ENCODE measurements at places on chromosomes 1 and 21.

- DNase-seq, result no peak
Measured at GRCh38 chr21:32413697-32414578, 1.4 kb downstream of the EVA1C start.

- DNase-seq, result no peak
Measured at GRCh38 chr1:36824390-36824861, 209.9 kb downstream of the GRIK3 start.

DNA sequence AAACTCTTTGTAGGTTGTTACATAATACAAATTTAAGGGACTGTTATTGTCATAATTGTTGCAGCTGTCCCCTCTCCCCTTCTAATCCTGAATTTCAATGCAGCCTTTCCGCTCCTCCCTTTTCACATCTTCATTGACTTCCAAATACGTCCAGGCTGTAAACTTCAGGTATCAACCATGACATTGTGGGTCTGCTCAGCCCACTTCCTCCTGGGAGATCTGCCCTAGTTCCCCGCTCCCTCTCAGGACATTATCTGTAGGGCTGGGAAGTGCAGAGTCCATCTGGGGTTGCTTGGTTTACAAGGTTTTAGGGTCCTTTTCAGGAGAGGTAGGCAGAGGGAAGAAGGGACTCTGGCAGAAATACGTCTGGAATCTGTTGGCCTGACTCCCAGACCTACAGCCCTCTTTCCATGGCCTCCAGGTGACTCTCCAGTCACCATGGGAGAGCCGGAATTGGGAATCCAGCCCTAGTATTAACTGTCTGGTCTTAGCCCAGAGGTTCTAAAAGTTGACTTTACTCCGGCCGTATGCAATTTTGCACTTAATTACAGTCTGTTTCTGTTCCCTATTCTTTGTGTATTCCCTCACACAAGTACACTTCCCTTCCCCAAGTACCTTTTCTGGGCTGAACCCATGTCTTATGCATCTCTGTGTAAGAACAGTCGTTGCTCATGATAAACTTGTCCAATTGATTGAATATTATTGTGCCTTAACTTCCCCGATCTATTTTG is 4.7 kb upstream of the DENND2D start:
- DNase-seq, result no peak

DNA sequence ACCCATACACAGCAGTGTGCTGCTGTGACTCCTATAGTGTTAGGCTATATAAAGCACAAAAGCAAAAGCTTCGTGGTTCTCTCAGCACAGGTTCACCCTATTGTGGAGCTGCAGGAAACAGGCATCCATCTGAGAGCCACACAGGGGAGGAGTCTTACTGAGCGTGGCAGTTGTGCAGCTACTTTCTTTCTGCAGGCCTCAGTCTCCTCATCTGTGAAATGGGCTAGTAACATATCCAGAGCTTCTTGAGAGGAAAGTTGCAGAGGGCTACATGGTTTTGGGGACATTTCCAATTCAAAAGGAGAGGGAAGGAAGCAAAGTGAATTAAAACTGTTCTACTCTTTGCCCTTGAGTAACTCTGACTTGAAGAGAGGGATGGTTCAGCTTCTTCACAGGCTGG is 142.0 kb downstream of the FOXD2 start:
- DNase-seq, result no peak

- DNase-seq, result no peak
Measured at GRCh38 chr1:107976431-107976830, 11.5 kb upstream of the VAV3 start.

- no peak for DNase-seq
Measured at GRCh38 chr1:6909401-6909800, 124.1 kb downstream of the CAMTA1 start.

DNA sequence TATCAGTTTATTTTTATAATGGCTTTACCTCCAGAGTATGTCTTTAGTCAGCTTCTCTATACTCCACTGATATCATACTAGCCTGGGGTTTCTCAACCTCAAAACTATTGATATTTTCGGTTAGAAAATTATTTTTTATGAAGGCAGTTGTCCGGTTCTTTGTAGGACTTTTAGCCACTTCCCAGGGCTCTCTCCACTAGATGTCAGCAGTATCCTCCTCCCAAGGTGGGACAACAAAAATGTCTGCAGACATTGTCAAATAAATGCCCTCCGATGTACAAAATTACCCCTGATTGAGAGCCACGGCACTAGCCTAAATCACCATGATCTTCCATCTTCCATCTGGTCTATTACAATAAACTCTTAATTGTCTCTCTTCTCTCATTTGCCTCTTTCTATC is 4.1 kb upstream of the GRIK1 start:
- no peak for DNase-seq

GRCh38 chr1:45684402-45684801 is 1.9 kb downstream of the GPBP1L1 start:
- no peak for DNase-seq

- DNase-seq, result no peak
Measured at GRCh38 chr1:155166051-155166470, 7.0 kb downstream of the KRTCAP2 start.

- peak; percentile 75 for DNase-seq
Measured at GRCh38 chr1:21937372-21938121, 437 bp upstream of the HSPG2 start.

- DNase-seq, result no peak
Measured at GRCh38 chr1:13456904-13457532, 46.8 kb downstream of the PRAMEF20 start.

DNA sequence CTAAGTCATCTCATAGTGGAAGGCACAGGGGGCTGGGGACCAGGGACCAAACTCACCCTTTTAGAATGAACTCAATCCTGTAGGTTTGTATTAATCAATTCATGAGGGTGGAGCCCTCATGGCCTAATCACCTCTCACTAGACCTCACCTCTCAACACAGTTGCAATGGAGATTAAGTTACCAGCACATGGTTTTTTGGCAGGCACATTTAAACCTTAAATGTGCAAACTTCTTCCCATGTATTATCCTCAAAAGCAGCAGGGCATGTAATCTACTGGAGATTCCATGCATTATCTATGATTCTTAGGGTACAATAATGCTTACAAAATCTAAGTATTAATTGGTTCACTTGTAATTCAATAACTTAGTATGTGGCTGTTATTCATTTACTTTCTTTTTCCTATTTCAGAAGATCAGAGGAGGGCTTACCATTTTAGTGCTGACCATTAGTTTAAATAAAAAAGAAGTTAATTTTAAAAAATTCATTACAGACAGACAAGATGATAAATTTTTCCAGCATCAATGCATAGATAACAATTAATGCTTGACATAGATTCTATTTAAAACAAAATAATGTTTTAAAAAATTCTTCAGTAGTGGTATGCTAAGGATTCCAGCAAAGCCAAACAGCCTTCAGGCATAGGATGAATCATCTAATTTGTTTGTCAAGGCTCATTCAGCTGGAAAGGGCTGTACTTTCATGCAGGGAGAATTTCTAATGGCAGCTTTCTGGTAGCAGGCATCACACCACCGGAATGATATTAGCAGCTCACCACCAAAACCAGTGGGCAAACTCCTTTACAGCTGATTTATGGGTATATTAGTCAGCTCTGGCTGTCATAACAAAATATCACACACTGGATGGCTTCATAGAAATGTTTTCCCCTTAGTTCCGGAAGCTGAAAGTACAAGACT is 124.6 kb upstream of the ZNF648 start:
- DNase-seq, result no peak

DNA sequence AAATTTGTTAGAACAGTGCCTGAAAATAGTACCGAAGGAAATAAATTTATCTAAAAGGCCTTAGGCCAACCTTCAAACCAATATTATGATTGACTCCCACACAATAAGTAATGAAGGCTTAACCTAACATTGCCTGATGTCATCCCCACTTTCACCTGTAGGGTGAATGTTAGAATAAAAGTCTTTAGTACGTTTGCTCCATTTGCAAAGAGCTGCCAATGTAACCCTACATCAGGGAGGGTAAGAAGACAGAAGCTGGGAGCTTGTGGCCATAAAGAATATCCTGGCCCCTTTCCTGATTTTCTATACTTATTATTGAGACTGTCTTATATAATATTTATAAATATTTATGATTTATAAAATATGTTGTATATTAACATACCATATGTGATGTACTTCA is 661.8 kb upstream of the CXADR start:
- DNase-seq, result no peak

DNA sequence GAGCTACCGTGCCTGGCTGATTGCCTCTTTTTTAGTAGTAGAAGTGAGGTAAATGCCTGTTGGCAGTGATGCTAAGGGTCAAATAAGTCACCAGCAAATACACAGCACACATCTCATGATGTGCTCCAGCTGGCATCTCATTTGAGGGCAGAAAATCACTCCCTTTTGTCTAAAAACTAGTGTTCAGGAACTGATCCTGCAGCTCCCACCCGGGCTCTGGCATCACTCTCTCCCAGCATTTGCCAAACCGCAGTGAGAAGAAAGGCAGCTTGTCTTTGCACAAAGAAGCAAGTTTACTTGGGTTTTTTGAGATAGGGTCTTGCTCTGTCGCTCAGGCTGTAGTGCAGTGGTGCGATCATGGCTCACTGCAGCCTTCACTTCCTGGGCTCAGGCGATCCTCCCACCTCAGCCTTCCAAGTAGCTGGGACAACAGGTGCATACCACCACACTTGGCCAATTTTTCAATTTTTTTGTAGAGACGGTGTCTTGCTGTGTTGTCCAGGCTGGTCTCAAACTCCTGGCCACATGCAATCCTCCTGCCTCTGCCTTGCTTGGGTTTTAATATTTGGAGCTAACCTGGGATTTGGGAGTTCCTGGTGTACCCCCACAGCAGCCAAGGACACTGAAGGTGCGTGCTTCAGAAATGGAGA is 4.1 kb downstream of the RBP7 start:
- DNase-seq, result no peak

GRCh38 chr1:209926045-209926444 is 12.0 kb upstream of the SYT14 start:
- no peak for DNase-seq

- DNase-seq, result no peak
Measured at GRCh38 chr1:100530880-100531487, 7.0 kb upstream of the GPR88 start.

GRCh38 chr21:34580181-34580700 is 34.7 kb downstream of the RCAN1 start:
- no peak for DNase-seq

GRCh38 chr1:29849991-29850757 is 613.9 kb downstream of the PTPRU start:
- DNase-seq, result no peak

DNA sequence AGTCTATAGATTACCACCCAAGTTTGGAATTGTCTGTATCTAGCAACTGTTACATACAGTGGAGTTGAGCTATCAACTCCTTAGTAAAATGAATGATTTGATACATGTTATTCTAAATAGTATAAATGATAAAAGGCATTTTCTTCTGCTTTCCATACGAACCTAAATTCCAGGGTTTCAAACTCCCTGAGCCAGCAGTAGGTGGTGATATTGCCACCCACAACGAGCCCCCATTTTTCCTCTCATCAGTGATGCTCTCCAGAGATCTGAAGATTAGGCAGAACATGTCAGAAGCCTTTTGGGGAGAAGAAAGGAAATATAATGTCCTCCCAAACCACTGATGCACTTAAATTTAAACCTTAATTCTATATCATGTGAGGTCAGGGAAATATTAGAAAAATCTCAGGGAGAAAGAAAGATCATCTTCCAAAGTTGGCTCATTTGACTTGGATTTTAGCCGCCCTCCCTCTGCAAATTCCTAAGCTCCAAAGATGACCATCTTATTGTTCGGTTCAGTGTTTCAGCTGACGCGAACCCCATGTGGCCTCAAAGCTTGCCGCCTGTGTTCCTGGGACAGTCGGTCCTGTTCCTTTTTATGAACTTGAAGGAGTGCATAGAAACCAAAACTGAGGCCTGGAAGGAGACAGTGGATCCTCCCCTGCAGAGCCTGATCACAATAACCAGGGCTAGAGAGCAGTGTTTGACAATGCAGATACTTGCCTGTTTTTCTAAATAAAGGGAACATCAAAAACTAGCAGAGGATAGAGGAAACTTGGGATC is 2.3 kb downstream of the EVA1C start:
- DNase-seq, result no peak

- no peak for DNase-seq
Measured at GRCh38 chr1:203491664-203492063, 2.3 kb upstream of the OPTC start.

GRCh38 chr1:160193832-160194736 is 3.7 kb downstream of the CASQ1 start:
- no peak for DNase-seq

- DNase-seq, result no peak
Measured at GRCh38 chr1:27418326-27419185, 26.1 kb downstream of the GPR3 start.

DNA sequence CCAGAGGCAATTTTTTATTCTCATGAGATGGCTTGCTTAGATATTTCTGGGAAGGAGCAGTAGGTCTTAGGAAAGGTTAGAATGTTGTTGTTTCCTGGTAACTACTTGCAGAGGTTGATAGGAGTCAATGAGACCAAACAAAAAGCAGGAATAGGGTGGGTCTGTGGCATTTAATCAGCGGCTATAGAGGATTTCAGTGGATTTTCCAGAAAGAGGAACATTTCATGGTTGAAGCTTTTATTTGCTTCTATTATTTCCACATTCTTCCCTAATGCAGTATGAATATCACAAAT is 111.3 kb upstream of the PALMD start:
- DNase-seq, result no peak

GRCh38 chr1:93114391-93114790 is 35.3 kb downstream of the MTF2 start:
- DNase-seq, result no peak

DNA sequence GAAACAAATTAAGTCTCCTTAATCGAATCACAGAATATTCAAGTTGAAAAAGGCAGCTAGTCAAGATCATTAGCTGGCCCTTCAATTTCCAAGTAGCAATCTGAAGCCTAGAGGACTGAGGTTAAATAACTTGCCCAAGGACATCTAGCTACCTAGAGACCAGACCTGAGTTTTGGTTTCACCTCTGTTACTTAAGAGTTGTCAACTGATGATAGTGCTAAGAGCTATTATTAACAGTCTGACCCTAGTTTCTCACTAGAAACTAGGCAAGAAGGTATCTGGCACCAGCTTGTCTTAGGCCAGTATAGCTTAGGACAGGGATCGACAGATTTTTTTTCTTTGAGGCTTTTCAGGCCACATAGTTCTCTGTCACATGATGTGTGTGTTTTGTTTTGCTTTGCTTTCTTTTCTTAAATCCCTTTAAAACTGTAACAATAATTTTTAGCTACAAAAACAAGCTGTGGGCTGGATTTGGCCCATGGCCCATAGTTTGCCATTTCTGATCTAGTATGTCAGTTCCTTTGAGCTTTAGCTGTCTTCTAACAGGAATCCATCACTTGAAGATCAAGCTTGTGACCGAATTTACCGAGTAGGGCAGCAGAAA is 23.2 kb downstream of the TRIM45 start:
- no peak for DNase-seq

DNA sequence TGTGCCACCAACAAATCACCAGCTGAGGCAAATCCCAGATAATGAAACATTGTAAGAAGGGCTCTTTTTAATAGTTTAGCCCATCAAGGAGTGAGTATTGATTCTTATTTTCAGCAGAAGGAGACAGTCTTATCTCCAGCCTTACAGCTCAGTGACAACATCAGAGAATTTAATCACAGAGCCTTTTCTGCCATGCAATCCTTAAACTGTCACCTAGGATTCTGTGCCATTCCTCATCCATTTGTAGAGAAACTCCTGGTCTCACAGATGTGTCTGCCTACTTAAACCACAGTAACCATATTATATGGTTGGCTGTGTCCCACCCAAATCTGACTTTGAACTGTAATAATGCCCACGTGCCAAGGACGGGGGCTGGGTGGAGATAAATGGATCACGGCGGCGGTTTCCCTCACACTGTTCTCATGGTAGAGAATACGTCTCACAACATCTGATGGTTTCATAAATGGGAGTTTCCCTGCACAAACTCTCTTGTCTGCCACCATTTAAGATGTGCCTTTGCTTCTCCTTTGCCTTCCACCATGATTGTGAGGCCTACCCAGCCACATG is 217.7 kb downstream of the RERE start:
- no peak for DNase-seq
